ENCODE measurements at places on chromosomes 4 and X.
A peak's percentile ranks its signal among the peaks of the same experiment; 100 is the strongest.

DNA sequence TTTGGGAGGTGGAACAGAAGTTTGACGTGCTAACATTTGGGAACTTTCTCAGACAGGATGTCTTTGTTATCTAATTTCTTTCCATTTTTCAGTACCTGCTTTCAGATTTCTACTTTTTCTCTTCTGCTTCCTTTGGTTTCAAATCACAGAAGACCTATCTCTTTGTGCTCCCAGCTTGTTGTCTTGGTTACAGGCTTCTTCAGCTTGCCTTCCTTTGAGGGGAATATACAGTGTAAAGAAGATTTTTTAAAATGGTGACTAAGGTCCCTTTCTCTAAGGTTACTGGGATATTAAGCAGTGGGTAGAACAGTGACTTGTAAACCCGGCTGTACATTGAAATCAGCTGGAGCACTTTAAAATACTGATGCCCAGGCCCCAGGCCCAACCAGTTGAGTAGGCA lies 48.0 kb downstream of the TMEM164 start:
- no peak for DNase-seq

DNA sequence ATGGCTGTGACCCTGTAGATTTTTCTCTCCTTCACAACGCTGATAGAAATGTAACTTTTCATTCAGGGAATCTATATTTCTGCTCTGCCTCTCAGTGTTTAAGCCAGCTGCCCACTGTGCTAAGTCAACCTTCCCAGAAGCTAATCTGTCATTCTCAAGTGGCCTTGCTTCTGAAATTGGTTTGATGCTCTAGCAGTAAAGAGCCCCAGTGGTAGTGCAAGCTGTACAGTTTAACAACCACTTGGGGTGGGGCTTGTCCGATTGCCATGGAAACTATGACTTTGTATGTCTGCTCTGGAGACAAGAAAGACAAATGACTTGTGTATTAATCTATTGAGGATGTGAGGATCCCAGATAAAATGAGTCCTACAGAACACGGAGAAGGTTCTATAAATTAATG lies 620.9 kb upstream of the GALNT7 start:
- DNase-seq = peak; percentile 9

DNA sequence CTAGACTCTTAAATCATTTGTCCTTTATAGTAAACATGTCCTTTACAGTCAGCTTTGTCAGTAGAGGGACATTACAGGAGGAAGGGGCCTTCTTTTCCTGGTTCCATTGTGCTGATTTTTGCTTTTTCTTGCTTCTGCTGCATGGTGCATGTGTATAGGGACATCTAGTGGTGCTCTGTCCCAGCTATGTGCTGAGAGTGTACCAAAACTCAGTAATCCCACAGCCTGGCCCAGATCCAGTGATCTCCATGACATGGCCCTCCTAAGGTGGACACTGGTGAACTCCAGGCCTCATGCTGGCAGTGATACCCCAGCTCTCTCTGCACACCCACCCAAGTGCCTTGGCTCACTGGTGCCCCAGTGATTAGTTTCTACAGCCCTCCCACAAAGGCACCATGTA lies 45.2 kb downstream of the MAGEB17 start:
- DNase-seq = no peak

DNA sequence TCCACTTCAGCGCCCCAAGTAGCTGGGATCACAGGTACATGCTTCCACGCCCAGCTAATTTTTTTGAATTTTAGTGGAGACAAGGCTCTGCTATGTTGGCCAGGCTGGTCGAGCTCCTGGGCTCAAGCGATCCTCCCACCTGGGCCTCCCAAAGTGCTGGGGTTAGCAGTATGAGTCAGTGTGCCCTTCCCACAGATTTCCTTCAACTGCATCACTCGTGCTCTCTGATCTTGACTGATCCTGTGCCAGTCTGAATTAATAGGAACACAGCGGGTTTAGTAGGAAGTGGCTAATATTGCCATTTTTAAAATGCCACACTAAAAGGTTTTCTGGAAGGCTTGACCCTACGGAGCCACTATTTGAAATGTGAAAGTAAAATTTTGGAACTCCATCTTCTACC lies 4.3 kb upstream of the SHROOM2 start:
- no peak for DNase-seq

- DNase-seq = no peak
Observed at GRCh38 chrX:141468940-141469339, 115.6 kb downstream of the SPANXA1 start.

- no peak for DNase-seq
Observed at GRCh38 chr4:1593458-1593857, 90.7 kb downstream of the FAM53A start.

DNA sequence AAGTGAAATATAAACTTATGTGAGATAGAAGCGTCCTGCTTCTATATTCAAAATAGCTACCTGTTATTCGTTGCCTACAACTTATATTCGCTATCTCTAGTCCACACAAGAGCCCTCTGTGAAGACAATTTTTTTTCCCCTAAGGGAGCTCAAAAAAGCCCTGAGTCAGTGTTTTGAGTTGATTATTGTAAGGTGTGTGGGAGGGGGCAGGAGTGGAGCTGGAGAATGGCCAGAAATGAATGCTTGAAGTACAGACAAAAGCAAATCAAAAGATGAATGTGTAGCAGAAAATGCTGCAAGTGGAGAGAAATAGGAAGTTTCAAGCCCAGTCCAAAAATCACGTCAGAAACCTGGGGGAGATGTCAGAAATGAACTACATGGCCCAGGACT lies 655.0 kb upstream of the LCORL start:
- DNase-seq = no peak

- DNase-seq = no peak
Observed at GRCh38 chr4:158821228-158821971, 52.6 kb downstream of the FNIP2 start.

DNA sequence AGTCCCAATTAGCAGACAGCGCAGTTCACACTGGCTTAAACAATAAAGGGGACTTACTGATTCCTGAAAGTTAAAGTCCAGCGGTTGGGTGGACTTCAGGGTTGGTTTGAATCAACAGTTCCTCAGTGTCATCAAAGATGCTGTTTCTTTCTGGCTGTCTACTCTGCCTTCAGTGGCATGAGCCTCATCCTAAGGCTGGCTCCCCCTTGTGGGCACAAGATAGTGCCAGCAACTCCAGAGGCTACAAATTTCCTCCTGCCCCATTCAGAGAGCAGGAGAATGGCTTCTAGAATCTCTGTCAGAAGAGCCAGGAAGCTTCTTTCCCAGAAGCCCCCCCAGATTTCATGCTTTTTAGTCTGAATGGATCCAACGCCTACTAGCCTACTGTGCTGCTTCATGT lies 82.4 kb upstream of the MTM1 start:
- DNase-seq = peak; percentile 33

GRCh38 chrX:40912166-40912565 lies 173.1 kb upstream of the USP9X start:
- no peak for DNase-seq

- peak; percentile 67 for DNase-seq
Observed at GRCh38 chr4:57442831-57443291, 332.7 kb upstream of the IGFBP7 start.

- DNase-seq = no peak
Observed at GRCh38 chrX:1555370-1555769, 18.4 kb upstream of the P2RY8 start.

DNA sequence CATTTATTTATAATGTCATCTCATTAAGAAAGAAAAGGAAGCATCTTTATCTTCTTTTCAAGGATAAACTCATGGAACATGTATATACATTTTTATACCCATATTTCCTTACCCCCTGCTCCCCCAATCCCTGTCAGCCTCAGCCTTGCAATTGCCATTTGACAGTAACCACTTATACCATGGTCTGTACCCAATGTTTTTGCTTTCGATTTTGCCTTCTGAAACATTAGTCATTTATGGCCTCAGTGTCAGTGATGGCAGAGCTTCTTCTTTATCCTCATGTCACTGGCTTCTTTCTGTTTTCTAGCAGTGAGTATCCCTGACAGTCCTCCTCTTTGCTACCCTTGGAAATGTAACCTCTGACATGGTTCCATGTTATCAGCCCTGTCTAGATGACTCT lies 228.4 kb downstream of the SPRY1 start:
- DNase-seq = no peak

- no peak for DNase-seq
Observed at GRCh38 chr4:147492306-147492705, 11.4 kb downstream of the EDNRA start.

DNA sequence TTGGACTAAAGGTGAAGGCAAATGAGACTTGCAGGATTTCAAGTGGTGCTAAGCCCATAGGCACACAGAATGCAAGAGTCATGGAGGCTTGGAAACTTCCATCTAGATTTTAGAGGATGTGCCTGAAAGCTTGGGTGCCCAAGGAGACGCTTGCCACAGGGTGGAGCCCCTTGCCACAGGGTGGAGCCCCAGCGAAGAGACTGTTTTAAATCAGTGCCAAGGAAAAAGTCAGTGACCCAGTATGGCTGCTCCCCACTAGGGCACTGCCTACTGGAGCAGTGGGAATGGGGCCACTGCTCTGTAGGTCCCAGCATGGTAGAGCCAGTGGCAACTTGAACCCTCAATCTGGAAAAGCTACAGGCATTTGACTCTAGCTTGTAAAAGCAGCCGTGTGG lies 794.2 kb upstream of the LCORL start:
- no peak for DNase-seq
